ENCODE measurements at places on chromosomes 2 and 18.

GRCh38 chr2:53740170-53740569 is 27.4 kb upstream of the CHAC2 start:
- DNase-seq, result peak; percentile 33

DNA sequence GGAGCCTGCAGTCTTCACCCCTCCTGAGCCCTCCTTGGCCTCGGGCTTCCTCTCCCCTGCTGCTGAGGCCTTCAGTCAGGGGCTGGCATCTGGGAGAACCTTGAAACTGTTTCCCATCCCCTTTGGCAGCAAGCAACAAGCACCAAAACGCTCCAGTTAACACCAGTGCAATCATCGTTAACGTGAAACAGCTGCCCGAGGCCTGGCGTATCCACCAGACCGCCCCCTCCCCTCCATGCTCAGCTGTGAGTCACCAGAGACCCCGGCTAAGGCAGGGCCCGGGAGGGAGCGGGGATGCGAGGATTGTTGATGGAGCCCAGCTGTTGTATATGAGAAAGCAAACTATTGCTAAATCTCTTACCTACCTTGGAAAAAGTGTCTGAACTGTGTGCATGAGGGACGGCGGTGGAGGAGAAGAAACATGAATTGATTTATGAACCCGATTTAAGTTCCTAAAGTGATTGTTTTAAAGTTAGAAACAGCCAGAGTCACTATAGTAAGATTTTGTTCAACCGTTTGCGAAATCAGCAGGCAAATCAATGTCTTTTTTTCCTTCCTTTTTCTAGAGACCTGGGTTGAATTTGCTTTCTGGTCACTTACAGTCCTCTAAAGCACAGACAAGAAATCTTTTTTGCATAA is 5.2 kb downstream of the ZFP36L2 start:
- DNase-seq, result peak; percentile 97

DNA sequence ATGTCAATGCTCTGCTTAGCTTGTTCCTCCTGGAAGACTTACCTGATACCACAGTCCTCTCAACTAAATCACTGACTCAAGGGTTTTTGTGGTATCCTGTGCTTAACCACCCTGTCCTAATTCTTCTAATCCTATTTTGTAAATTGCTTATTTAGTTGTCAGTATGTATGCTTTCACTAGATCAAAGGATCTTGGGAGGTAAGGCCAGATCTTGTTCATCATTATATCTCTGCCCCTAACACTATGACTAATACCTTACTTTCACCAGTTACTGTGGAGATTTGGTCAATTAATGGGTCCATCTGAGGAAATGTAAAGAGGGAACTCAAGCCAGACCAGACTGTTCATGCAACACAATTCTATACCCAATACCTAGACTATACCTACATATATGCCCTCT is 203.2 kb downstream of the GULP1 start:
- no peak for DNase-seq

DNA sequence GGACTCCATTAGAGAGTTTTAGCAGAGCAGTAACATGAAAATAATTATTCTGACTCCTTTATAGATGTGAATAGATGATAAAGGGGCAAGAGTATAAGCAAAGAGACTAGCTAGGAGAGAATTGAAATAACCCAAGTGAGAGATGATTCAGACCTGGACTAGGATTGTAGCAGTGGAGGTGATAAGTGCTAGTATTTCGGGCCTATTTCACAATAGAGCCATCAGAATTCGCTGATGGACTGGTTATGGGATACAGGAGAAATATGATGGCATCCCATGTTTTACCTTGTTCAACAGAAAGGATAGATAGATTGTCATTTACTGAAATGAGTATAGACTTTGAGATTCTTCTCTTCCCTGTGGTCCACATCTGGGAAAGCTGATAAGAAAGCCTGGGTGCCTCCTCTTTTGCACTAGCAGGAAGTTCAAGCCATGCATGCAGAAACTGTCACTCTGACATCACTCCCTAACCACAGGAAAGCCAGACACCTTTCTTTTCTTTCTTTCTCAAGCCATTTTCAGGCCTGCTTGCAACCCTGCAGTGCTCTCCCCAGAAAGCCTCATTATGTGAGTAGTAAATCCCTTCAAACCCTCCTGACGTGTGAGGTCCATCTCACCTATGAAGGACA is 25.3 kb downstream of the DYNAP start:
- no peak for DNase-seq

DNA sequence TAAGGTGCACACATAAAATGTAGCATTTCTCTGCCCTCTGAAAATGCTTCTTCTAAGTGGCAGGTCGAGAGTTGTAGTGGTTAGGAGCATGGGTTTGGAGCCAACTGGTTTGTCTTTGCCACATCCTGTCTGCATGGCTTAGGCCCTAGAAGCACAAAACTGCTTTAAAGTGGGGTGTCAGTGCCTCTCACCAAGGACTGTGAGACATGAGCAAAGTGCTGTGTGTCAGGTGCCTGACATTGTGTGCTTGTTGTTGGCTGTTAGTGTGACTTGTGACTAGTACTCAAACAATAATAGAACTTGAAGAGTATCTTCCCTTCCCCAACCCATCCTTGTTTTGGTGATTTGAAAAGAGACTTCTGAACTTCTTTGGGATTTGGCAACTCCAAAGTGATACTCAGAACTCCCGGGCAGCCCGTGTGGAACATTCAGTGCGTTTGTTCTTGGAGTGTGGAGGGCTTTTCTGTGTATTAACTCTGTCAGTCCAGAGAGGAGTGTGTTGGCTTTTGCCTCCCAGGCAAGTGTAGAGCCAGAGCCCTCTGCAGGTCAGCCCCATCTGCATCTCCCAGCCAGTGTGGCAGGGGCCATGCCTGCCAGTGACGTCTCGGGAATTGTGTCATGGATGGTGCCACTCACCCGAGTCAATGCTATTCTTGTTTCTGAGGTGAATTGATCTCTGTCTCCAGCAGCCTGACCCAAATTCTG is 5.0 kb downstream of the MGAT5 start:
- DNase-seq, result no peak

DNA sequence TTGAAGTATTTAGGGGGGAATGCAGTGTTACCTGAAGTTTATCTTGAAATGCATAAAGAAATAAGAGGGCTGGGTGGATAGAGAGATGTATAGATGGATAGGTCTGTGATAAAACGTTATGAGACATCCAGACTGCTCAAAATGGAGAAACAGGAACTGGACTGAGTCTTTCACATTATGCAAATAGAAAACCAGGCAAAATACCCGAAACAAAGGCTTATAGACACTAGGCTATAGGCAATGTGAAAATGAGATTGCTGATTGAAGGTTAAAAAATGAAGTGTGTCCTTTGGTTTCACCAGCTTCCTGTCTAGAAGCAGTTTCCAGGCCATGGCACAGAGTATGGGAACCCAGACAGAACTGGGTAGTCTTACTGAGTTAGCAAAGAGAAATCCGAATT is 24.9 kb upstream of the SLC3A1 start:
- DNase-seq, result no peak

GRCh38 chr2:177675350-177675821 is 282.8 kb downstream of the AGPS start:
- no peak for DNase-seq

DNA sequence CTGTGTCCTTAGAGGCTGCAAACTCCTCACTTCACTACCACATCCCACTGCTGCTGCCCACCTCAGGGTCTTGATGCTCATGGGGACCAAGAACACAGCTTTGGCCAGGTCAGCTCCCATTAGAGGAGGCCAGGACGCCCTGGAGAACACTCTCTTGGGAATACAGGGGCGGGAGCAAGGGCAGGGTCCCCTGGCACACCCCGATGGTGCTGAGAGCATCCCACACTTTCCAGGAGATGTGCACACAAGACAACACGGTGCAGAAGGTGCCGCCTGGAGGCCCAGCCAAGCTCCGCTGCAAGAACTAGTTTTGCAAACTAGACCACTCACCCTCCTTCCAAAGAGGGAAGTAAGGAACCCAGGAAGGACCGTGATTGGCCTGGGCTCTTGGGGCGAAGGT is 304.4 kb upstream of the SALL3 start:
- no peak for DNase-seq

GRCh38 chr2:42074661-42075060 is 26.8 kb downstream of the PKDCC start:
- no peak for DNase-seq

DNA sequence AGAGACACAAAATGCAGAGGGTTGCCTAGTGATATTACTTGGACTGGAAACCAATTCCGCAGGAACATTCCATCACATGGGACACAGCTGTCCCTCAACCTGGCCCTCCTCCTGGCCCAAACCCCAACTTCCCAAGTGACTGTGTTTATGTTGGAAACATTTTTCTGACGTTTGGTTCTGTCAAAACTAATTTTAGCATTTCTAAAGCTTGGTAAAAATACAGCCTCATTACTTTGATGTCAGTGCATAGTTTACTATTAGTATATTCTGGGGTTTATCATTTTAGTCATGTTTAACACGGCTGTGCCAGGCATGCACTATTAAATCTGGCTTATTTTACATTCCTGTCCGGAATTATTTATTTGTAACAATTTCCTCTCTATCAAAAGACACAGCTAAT is 69.9 kb downstream of the GLI2 start:
- DNase-seq, result no peak

GRCh38 chr2:200930947-200931626 is 32.4 kb downstream of the ORC2 start:
- DNase-seq, result no peak

DNA sequence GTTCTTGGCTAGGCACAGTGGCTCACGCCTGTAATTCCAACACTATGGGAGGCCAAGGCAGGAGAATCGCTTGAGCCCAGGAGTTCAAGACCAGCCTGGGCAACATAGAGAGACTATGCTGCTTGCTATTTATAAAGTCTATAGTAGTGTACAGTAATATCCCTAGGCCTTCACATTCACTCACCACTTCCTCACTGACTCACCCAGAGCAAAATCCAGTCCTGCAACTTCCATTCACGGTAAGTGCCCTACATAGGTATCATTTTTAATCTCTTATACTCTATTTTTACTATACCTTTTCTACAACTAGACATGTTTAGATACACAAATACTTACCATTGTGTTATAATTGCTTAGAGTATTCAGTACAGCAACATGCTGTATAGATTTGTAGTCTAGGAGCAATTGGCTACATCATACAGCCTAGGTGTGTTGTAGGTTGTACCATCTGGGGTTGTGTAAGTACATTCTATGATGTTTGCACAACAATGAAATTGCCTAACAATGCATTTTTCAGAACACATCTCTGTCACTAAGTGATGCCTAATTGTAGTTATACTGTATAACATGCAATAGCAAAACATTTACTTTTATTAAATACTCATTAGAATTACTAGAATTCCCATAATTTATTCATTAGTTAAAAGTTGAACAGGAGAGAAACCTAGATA is 8.8 kb downstream of the DHX57 start:
- DNase-seq, result no peak

DNA sequence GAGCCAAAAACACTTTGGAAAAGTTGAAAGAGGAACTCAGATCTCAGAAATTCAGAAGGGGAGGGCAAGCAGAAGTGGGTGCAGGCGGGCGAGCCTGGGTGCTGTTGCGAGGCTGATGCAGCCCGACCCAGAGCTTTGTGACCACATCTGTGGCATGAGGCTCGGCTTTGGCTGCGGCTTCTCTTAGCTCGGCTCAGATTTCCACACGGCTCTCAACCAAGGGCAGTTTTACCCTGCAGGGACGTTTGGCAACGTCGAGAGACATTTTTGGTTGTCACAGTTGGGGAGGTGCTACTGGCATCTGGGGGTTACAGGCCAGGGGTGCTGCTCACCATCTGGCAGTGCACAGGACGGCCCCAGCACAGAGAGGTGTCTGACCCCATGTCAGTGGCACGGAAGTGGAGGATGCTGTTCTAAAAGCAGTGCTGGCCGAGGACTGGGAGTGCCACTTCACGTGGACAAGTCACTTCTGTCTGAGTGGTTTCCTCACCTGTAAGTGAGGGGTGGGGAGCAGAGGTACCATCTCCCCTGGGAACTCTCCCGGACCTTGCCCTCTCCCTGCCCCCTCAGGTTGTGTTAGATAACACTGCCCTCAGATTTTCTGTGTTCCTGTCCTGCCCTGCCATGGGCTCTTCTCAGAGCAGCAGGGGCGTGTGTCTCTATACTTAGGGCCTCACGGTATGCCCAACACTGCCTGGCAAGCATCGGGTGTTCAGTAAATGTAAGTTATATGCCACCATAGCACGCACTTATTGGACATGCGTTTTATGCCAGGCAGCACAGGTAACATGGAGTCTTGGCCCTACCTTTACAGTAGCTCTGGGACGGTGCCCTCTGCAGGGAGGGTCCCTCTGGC is 48.7 kb upstream of the FAHD2A start:
- DNase-seq, result no peak

DNA sequence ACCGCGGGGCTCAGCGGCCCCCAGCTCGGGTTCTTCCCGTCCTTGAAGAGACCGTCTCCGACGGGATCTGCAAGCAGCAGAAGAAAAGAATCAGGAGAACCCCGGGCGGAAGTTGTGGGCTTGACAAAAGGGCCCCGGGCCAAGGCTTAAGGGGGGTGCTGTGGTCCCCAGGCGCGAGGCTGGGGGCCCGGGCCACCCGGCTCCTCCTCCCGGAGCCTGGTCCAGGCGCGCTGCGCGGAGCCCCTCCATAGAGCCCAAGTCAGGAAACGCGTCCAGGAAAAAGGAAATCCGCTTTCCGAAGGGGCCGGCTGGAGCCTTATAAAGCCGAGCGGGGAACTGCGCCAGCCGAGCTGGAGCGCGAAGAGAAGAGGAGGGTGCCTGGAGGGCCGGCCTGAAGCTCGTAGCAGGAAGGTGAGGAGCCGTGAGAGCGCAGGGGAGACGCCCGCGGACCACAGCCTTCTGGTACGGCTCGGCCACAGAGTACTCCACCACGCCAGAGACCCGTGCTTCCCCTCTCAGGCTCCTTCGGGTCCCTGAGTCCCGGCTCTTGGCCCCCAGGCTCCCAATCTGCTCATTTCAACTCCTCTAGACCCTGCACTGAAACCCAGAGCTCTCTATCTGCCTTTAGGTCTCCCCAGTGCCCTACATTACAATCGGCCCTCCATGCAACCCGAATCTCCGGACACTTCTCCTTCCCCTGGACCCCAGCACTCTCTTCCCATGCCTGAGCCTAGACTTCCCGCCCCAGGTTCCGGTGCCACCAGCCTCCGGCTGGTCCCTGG is 554 bp downstream of the FEV start:
- DNase-seq, result no peak

- peak; percentile 56 for DNase-seq
Observed at GRCh38 chr18:59379772-59380522, 20.9 kb upstream of the LMAN1 start.

DNA sequence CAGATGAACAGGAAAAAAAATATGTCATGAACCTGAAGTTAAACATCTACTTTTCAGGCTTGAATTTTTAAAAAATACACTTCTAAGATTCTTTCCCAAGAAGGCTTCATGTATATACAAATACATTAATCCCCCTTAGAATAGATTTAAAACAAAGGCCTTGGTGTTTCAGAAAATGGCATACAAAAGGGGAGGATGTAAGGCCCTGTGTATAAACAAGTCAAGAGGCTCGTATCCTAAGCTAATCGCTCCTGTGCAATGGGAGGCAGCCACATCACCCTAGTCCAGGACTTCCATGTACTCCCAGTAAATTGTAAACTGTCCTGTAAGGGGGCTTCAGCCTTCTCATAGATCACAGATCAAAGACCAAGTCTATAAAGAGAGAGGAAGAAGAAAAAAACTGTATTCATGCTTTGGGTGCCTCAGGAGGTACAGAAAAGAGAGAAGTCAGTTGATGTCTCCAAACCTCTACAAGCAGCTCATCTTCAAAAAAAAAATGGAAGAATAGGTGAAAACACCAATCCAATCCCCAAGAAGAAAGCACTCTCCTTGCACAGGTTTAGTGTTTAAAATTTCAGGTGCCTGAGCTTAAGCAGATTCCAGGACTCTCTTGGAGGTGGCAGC is 53.9 kb downstream of the ANKRD44 start:
- DNase-seq, result no peak
